ENCODE measurements at places on chromosomes 1 and 21.

- no peak for DNase-seq
Measured at GRCh38 chr1:182998482-182998881, 24.7 kb upstream of the LAMC1 start.

DNA sequence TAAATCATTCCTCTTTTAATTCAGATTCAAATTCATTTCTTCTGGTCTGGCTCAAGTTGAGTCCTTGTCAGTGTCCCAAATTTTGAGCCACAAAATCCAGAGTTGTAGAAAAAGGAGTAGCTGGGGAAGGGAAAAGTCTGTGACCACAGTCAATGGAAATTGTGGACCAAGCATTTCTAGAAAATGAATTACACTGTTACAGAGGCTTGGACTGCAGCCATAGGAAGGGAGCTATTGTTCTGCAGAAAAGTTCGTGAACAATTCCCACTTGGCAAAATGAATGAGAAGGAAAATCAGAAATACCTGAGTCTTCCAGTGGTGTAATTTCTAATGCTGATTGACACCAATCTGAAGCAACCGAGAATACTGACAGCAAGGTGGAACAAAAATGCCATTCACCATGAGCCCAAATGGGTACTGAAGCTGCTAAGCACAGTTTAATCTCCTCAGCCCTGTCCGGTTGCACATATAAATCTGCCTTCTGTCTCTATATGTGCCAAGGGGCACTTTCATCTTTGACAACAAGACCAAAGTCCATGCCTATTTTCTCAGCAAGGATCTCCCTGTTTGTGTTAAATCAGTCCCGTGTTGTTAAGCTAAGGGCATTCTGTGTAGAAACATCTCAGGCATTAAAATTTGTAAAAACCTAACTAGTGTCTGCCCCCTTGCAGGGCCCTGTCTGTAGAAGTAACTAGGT is 51.3 kb downstream of the TEX35 start:
- no peak for DNase-seq

GRCh38 chr1:99663501-99663900 is 17.6 kb downstream of the PALMD start:
- DNase-seq, result no peak

DNA sequence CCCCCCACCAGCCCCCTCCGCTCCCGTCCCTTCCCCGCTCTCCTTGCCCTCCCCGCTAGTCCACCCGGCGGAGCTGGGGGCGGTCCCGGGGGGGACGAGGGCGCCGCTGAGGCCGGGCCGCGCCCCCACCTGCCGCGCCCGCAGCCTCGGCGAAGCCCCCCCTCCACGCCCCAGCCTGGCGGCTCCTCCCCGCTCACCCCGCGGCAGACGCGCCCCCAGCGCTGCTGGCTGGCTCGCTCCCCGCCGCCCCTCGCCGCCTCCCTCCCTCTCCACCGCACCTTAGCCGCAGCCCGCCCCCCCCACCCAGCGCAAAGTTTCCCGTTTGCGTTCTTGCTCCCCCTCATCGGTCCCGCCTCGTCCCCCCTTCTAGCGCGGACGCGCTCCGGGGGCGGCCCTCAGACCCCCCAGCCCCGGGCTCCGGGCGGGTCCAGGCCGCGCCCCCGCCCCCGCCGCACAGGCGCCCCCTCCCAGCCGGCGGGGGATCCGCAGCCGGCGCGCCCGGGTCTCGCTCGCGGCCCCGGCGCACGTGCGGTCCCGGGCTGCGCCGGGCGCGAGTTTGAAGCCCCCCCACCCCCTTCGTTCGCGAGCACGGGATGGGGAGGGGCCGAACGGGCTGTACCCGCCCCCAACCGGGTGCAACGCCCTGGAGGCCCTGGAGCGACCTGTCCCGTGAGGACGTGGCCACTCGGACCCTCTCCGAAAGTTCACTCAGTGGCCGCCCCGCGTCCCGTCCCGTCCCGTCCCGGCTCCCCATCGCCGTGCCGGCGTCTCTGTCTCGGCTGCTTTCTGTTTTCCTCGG is 623 bp downstream of the PTPRF start:
- DNase-seq, result peak; percentile 63

DNA sequence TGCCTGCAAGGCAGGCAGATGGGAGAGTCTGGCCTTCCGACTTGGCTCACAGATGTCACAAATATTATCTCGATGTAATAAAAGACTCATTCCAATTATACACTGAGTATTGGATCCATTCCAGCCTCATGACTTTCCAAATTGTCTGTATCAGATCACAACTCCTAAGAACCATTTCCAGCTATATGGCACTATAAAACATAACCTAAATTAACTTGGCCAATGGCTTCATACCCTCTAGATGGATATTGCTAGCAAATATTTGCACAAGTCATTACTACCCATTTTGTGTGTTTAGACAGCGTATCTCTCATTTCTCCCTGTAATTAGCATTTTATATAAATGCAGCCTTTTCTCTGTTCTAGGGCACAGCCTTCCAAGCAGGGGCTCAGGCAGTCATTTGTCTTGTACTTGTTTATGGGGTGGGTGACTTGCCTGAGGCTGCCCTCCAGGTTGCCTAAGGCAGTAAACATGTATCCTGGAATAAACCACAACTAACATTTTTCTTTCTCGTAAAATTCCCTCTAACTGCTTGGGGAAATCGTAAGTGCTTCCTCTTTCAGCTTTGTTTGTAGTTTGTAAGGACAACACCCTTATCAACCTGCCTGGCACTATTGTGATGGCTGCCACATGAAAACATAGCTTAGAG is 70.6 kb upstream of the KCNJ6 start:
- no peak for DNase-seq

DNA sequence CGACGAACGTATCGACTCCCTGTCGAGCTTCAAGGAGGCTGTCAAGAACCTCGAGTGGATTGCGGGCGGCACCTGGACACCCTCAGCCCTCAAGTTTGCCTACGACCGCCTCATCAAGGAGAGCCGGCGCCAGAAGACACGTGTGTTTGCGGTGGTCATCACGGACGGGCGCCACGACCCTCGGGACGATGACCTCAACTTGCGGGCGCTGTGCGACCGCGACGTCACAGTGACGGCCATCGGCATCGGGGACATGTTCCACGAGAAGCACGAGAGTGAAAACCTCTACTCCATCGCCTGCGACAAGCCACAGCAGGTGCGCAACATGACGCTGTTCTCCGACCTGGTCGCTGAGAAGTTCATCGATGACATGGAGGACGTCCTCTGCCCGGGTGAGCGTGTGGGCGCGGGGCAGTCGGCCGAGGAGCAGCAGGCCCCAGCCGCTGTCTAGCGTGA is 28.0 kb downstream of the COL6A2 start:
- no peak for DNase-seq

DNA sequence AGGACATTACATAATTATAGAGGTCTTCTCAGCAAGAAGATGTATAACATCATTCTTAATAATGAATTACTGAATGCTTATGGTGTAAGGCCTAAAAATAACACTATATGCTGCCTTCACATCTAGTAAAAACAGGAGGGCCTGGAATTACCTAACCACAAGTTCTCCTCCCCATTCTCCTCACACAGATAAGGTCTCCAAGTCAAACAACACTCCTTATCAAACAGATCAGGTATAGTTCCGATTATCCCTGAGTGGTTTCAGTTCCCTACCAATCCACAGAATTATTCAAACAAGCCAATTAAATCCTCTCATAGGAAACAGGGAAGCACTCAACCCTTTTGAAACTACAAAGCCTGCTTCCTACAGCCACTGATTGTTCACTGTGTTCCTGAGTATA is 4.0 kb upstream of the AGBL4 start:
- DNase-seq, result no peak
